Prostate gland (tissue), 2 donors: ENCODE measurements at places on chromosomes 6 and 20. TPM values are rescaled to one million over a fixed set of nuclear protein-coding genes. Genes with fewer than 3 reads are reported as not detected.

DNA sequence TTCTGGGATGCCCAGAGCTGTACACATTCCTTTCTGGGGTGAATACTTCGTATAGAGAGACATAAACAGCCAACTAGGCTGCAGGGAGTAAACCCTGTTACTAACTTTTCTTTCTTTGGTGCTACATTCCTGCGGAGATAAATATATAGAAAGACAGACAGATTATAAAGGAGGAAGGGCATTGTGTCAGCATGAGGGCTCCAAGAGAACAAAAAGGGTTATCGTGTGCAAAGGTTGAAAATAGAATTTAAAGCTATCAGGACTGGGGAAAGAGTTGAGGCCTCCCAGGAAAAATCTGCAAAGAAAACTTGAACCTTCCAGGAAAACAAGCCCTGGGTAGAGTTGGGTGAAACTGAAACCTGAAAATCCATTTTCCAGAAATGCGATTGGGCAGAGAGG lies 68.0 kb downstream of the TMEM170B start:
- DNase-seq: no peak
- no peaks in the 10 kb centered on the region for H3K36me3 ChIP-seq
- H3K4me1 ChIP-seq: peaks cover 8% of the 10 kb centered on the region
- no peak overlapping the region for H3K27ac ChIP-seq
- no peak overlapping the region for H3K4me3 ChIP-seq

GRCh38 chr6:21609881-21610329 lies 16.4 kb downstream of the SOX4 start:
- H3K27me3 ChIP-seq: no peaks in the 10 kb centered on the region
- no peaks in the 10 kb centered on the region for H3K4me1 ChIP-seq
- no peak overlapping the region for H3K27ac ChIP-seq
- no peaks in the 10 kb centered on the region for H3K36me3 ChIP-seq

- H3K4me1 ChIP-seq: no peaks in the 10 kb centered on the region
- H3K4me3 ChIP-seq: no peak overlapping the region
- DNase-seq: no peak
- no peaks in the 10 kb centered on the region for H3K27me3 ChIP-seq
- H3K36me3 ChIP-seq: no peaks in the 10 kb centered on the region
Measured at GRCh38 chr20:51535674-51536073, 6.8 kb downstream of the NFATC2 start.

DNA sequence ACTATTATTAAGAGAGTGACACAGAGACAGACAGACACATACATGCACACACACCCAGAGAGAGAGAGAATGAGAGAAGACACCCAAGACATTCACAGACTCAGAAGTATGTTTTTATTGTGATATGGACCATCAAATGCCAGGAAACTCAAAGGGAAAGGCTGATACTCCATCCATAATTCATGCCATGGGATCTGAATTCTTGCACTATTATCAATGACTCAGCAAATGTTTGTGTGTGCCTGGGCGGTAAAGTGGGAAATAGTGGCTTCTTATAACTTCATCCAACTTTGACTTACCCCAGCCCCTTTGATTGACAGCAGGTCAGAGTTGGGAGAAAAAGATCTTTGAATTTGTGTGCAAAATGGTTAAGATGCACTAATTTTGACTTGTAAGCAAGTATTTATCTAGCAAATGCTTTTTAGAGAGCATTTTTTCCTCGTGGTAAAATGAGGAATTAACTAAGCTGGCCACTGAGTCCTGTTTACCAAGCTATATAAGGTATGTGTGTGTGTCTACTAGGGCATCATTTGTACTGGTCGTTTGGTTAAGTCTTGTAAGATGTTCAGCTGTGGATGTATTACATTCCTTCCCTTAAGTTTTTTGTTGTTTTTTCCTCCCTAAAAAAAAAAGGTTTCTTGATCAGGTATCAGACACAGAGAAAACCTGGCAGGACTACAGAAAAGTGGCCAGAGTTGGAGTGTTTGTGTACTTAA lies 3.0 kb upstream of the CCN2 start:
- H3K4me3 ChIP-seq: no peak overlapping the region
- no peaks in the 10 kb centered on the region for H3K36me3 ChIP-seq
- no peak for DNase-seq
- H3K4me1 ChIP-seq: no peaks in the 10 kb centered on the region

SOBP gene
- total RNA-seq: 15.8 TPM

PNLDC1 gene
- total RNA-seq: not detected

- no peaks in the 10 kb centered on the region for H3K36me3 ChIP-seq
- H3K27ac ChIP-seq: no peak overlapping the region
- no peaks in the 10 kb centered on the region for H3K4me1 ChIP-seq
- DNase-seq: no peak
- H3K4me3 ChIP-seq: no peak overlapping the region
Measured at GRCh38 chr6:148743476-148743875, 3.4 kb upstream of the UST start.

DNA sequence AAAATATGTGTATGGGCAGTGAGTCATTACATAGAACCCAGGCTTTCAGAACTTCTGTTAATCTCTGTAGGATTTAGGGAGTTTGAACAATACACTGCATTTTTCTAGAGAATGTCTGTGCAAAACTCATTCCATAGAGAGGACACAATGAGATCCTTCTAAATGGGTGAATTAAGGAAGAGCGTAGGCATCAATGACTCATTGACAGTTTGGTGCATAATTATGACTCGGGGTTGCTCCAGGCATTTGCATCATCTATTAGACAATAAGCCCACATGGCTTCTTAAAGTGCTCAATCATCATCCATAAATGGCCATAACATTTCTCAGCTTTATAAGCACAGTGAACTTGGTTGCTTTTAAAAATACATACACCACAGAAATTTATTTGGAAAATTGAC lies 625.5 kb downstream of the CDH26 start:
- no peak overlapping the region for H3K27ac ChIP-seq
- no peak overlapping the region for H3K4me3 ChIP-seq
- no peaks in the 10 kb centered on the region for H3K36me3 ChIP-seq

DNA sequence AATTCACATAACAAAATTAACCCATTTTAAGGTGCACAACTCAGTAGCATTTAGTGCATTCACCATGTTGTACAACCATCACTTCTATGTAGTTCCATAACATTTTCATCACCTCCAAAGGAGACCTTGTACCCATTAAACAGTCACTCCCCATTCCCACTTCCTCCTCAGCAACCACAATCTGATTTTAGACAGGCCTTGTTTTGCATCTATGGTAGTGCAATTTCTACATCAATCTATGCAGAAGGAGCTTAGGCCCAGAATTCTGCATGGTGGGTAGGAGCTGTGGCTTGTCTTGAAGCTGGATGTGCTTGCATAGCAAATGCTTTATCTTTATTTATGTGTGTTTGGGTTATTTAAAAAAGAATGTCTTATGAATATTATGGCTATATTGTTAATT lies 13.5 kb upstream of the HLA-DQA1 start:
- no peaks in the 10 kb centered on the region for H3K36me3 ChIP-seq
- DNase-seq: no peak
- no peaks in the 10 kb centered on the region for H3K27me3 ChIP-seq
- no peak overlapping the region for H3K27ac ChIP-seq
- no peak overlapping the region for H3K4me3 ChIP-seq
- H3K4me1 ChIP-seq: no peaks in the 10 kb centered on the region

DNA sequence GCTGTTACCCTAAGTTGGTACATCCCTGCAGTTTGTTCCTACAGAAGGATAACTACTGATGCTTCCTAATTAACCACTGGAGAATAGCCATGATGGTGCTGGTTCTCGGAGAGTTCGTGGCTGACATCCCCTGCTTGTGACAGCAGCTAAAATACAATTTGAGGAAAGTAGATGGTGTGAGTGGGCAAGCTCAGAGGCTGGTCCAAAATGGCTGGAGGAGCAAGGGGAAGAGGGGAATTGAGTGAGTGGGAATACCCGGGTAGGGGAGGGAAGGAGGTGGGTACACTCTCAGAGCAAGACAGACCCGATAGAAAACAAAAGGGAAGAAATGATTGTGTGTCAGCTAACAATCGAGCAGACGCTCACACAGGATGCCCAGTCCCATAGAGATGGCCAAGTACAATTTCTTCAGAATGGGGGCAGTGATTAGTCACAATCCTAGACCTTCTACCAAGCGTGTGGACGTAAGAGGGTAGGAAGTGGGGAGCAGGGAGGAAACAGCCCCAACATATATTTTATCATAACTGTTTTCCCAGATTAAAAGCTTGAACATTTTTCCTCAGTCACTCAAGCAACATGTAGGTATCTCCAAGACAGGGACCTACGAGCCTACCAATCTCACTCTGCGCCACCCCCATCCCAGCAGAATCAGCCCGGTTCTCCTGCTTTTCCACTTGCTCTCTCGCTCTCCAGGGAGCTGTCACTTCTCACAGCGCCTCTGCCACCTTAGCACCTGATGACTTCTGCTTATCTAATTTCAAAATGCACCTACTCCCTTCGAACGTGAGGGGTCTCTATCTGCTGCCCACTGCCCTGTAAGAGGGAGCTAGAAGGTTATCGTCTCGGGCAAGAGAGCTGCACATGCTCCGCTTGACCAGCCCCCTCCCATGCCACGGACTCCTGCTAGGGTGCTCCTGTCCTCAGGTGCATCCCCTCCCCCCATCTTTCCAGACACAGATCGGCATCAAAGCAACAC lies 26.2 kb downstream of the RIPOR2 start:
- H3K4me1 ChIP-seq: no peaks in the 10 kb centered on the region
- H3K27me3 ChIP-seq: no peaks in the 10 kb centered on the region
- no peaks in the 10 kb centered on the region for H3K36me3 ChIP-seq
- no peak for DNase-seq
- H3K27ac ChIP-seq: peak overlapping the region; percentile 52
- H3K4me3 ChIP-seq: peak overlapping the region; percentile 46
